ENCODE measurements at places on chromosomes 6 and 20. TPM values are rescaled to one million over a fixed set of nuclear protein-coding genes. Genes with fewer than 3 reads are reported as not detected.

DNA sequence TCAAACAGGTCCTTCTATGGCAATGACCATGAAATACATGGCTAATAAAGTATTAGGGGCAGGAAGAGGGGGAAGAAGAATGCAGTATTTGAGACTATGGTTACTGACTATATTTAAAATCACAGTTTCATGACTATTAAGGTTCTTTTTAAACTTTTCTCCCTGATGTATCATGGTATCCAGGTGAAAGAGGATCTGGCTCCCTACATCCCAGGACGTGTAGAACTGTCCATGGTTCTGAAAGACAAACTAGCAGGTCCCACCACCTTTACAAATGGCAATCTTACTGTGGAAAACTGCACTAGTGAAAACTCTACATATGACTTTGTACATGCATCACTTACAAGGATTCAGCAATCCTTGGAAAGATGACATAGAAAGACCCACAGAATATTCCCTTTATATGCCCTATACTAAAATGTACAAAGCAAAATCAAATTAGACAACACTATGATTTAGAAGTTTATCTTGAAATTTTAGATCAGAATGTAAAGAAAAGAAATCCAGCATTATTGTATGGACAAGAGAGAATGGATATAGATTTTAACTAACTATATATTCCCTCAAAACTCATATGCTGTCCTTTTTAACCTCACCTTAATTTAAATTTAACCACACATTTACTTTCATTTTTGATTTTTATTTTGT lies 33.5 kb downstream of the RPP21 start:
- DNase-seq: no peak

DNA sequence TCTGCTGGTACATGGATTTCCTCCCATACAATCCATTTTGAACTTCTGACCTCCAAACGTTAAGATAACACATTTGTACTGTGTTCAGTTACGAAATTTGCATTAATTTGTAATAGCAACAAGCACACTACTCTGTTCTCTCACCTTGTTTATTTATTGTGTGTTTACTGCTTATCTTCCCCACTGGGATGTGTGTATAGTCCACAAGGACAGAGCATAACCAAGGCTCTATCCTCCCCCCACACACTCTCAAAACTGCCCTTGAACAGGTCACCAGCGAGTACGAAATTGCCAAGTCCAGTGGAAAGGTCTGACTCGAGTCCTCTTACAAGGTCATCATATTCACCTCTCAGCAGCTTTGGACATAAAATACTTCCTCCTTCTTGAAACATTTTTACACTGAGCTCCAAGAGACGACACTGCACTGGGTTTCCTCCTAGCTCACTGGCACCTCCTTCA lies 18.6 kb downstream of the ADTRP start:
- no peak for DNase-seq

- DNase-seq: peak; percentile 36
These were observed 15.3 kb upstream of the LPA start for GRCh38 chr6:160679402-160679769.

The OLIG3 gene
- total RNA-seq: not detected

DNA sequence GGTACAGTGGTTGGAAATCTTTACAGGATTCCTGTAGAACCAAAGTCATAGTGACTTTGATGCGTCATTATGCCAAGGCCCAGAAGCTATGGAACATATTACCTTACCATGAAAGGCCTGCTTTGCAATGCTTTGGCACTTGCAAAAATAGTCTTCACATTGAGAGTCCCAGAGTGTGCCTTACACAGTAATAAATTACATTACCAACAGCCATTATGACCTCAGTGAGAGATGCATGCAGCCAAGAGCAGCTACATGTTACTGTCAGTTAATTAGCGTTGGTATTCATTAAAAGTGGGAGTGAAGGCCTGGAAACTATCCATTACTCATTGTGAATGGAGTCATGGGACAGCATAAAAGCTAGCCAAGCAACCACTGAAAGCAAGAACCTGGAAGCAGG lies 39.2 kb upstream of the HDDC2 start:
- DNase-seq: no peak

The KPNA5 gene
- 14.4 TPM for total RNA-seq

- DNase-seq: no peak
These were observed 289.6 kb upstream of the SUPT3H start for GRCh38 chr6:45667300-45667699.

GRCh38 chr20:42955713-42956112 lies 234.0 kb downstream of the PTPRT start:
- no peak for DNase-seq

DNA sequence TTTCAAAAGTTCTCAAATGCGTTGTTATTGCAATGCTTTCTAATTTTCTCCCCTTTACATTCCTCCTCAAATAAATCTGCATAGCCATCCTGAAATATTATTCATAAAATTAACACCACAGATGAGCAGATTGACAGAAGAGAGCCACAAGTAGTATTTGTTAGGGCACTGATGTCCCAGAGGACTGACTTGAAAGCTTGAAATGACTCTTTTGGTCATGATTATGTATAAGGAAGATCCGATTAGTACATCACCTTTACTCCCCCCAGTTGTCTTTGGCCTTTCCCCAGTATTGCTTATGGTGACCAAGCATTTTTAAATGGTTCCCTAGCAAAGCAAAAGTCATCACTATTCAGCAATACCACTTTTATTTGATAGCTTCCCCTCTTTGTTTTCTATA lies 187.6 kb downstream of the ADAT2 start:
- DNase-seq: no peak

GRCh38 chr6:24924580-24925356 lies 11.0 kb downstream of the RIPOR2 start:
- no peak for DNase-seq

The FAM209B gene
- not detected for total RNA-seq

DNA sequence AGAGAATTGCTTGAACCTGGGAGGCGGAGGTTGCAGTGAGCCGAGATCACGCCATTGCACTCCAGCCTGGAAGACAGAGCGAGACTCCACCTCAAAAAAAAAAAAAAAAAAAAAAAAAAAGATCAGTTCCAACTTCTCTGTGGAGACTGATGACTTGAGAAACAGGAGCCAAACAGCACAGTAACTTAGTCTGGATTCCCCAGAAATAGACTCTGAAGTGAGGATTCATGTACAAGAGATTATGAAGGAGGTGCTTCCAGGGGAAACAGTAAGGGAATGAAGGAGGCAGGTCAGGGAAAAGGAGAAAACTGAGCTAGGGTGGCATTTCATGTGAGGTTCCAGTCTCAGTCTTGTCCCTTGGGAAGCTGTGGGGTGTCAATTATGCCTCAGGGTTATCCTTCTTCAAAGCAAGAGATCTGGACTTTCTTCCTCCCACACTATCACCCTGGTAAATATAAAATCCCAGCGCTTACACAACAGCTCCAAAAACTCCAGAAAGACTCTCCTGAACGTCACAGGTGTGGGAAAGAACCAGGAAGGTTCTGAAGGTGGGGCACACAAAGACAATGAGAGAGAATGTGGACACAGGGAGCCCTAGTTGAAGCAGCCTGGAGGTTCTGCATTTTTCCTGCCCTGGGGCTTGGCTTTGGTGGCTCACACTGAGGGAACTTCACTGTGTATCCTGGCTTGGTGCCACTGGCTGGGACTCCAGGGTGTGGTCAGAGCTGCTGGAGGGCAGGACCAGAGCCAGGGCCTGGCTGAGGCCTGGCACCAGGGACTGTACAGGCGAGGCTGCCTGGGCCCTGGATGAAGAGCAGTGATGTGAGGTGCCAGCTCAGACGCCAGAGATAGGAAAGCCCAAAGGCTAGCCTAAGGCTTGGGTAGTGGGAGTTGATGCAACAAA lies 46.8 kb downstream of the PCNA start:
- DNase-seq: peak; percentile 60

The ZSCAN23 gene
- 5.2 TPM for total RNA-seq

- DNase-seq: no peak
These were observed 123.8 kb downstream of the TAF4 start for GRCh38 chr20:61941721-61942405.

- no peak for DNase-seq
These were observed 212.5 kb upstream of the SUPT3H start for GRCh38 chr6:45590226-45590625.

GRCh38 chr6:14511061-14511586 lies 393.6 kb downstream of the CD83 start:
- no peak for DNase-seq

The SOX4 gene
- total RNA-seq: 50.9 TPM

The FAM209A gene
- not detected for total RNA-seq

- no peak for DNase-seq
These were observed 119.4 kb downstream of the SASH1 start for GRCh38 chr6:148461986-148462577.
